ENCODE measurements at places on chromosomes 4 and X.
A peak's percentile ranks its signal among the peaks of the same experiment; 100 is the strongest.

GRCh38 chr4:117898496-117898895 is 135.8 kb upstream of the NDST3 start:
- DNase-seq, result no peak

GRCh38 chrX:141405486-141405852 is 163.2 kb upstream of the SPANXC start:
- no peak for DNase-seq

DNA sequence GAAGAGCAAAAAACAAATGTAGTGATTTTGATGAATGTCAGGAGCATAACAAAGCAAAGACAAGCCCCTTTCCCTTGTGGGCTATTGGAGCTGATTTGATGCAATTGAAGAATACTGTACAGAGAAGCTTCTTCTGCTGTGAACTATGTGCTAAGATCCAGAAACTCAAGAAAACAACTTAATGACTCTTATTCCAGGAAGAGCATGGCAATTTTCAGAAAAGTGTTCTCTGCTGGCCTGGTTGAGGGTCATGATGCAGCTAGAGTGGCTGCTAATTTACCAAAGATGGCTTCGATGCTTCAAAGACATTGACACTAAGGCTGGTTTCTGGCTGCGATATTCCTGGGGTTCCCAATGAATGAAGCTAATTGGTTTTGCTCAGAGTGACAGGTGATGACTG is 45.8 kb downstream of the TNIP3 start:
- DNase-seq, result no peak

GRCh38 chrX:133254666-133255065 is 36.5 kb upstream of the TFDP3 start:
- DNase-seq, result no peak

DNA sequence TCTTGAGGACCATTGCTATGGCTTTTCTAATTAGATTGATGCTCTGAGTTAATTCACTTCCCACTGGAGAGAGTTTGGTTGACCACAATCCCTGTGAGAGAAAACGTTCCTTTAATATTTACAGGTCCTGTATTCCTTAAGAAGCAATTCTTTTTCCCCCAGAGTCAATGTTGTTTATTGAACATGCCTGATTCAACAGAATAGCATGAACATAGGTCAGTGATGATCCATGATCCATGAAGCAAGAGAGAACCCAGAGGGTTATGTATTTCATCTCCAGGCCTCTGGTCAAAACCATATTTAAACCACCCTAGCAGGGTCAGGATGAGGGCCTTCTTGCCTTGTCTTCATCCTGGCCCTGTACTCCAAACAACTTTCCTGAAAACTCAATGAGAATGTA is 39.4 kb upstream of the EFHC2 start:
- no peak for DNase-seq

GRCh38 chr4:85369703-85370380 is 105.1 kb upstream of the ARHGAP24 start:
- DNase-seq, result no peak

- no peak for DNase-seq
These were observed 9.1 kb downstream of the AKAP17A start for GRCh38 chrX:1600406-1601050.

GRCh38 chr4:100042235-100042634 is 92.2 kb upstream of the H2AZ1 start:
- no peak for DNase-seq

- DNase-seq, result no peak
These were observed 2.7 kb upstream of the ACOT9 start for GRCh38 chrX:23745786-23746185.

DNA sequence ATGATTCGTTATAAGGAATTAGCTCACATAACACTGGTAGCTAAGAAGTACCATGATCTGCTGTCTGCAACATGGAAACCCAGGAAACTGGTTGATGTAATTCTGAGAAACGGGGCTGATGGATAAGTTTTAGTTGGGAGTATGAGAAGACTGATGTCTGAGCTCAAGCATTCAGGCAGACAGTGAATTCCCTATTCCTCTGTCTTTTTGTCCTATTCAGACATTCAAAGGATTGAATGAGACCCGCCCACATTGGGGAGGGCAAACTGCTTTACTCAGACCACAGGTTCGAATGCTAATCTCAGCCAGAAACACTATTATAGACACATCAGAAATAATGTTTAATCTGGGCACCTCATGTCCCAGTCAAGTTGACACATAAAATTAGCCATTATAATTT is 515.5 kb downstream of the STPG2 start:
- no peak for DNase-seq

GRCh38 chrX:45196701-45197100 is 4.0 kb downstream of the DIPK2B start:
- DNase-seq, result no peak

GRCh38 chrX:108516184-108516583 is 76.5 kb downstream of the COL4A5 start:
- no peak for DNase-seq

DNA sequence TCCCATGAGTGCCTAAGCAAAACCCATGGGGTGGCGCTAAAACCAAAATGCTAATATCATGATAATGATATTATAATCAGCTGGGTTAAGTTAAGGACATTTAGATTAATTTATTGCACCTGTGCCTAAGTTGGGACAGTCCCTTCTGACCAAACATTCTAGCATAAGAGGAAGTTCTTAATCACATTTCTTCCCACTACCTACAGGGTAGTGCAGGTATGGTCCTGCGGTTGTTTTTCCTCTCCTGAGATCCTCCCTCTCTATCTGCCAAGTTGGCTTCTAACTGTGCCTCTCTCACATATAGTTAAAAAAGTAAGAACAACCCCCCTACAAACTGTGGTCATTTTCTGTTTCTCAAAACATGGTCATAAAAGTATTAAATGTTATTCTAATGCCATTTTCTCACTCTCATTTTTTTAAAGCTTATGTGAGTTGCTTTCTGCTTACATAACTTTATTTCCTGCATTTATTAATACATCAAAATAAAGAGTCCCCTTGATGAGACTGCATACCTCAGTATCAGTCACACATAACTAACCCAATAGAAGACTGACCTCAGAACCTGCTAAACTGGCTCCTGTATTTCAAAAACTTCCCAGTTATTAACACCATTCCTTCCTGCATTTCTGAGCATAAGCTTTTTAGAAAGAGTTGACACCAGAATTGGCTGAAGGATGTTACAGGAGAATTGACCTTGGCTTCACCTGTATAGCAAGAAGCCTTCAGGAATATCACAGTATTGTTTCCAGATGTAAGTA is 1332.5 kb downstream of the FSTL5 start:
- DNase-seq, result no peak

GRCh38 chrX:72097098-72097497 is 34.6 kb downstream of the RTL5 start:
- DNase-seq, result no peak

GRCh38 chr4:53902786-53903185 is 161.6 kb downstream of the CHIC2 start:
- no peak for DNase-seq

DNA sequence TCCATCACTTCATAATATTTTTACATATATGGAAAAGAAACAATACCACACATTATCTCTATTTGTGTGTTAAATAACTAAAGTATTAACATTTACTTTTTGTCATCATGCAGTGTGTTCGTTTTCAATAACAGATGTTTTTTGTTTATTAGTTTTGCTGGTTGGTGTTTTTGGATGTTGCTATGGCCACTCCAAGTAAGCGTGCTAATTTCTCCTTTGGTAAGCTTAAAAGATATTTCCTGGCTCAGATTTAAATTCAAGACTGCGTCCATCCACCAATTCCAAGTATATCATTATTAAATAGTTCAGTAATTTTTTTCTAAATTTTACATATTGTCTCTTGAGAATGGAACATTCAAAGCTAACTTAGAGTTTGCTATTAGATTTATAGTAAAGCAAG is 235.4 kb upstream of the IL1RAPL1 start:
- DNase-seq, result no peak

GRCh38 chr4:20028645-20029044 is 223.1 kb upstream of the SLIT2 start:
- DNase-seq, result no peak

DNA sequence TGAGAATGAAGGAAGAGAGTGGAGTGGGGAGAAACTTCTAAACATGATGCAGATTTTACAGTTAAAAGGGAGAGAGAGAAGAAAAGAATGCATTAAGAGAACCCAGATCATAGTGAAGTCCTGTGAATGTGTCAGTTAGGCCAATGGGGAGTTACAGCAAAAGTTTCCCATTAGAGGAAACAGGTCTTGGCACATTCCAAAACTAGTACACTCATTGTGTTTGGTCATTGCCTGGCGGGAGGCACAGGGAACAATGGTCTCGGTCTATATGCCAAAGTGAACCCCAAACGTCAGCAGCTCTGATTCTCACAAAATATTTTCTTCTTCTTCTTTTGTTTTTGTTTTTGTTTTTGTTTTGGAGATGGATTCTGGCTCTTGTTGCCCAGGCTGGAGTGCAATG is 284.5 kb upstream of the CTSO start:
- DNase-seq, result no peak

- no peak for DNase-seq
These were observed 71.5 kb downstream of the TMEM47 start for GRCh38 chrX:34585561-34585960.

GRCh38 chr4:68342134-68342533 is 7.8 kb downstream of the YTHDC1 start:
- peak; percentile 13 for DNase-seq

DNA sequence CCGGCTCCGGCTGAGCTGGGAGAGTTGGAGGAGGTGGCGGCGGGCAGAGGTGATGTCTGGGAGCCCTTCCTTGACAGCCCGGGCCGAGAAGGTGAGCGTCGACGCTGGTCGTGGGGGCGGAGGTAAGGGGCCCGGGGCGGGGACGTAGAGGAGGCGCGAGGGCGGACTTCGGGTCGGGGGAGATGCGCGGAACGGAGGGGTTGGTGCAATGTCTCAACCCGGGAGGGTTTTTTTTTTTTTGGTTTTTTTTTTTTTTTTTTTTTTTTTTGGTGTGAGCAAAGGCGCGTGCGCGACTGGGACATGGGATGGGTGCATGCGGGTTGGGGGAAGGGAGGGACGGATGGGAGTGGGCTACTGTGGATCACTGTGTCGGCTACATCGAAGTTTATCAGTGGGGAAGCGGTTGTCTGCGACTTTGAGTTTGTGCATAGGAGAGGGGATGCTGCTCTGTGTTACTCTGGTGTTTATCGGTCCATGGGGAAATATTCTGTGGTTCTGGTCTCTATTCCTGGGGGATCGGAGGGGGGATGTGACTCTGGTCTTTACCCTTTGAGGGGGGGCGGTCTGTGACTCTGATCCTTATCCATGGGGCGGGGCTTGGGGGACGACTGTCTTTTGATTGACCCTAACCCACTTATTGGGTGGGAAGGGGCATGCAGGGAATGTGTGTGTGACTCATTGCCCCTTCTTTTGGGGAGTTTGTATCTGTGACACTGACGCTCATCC is 537 bp downstream of the RBM10 start:
- DNase-seq, result peak; percentile 69

GRCh38 chr4:135694066-135694465 is 1492.5 kb upstream of the PABPC4L start:
- DNase-seq, result no peak

DNA sequence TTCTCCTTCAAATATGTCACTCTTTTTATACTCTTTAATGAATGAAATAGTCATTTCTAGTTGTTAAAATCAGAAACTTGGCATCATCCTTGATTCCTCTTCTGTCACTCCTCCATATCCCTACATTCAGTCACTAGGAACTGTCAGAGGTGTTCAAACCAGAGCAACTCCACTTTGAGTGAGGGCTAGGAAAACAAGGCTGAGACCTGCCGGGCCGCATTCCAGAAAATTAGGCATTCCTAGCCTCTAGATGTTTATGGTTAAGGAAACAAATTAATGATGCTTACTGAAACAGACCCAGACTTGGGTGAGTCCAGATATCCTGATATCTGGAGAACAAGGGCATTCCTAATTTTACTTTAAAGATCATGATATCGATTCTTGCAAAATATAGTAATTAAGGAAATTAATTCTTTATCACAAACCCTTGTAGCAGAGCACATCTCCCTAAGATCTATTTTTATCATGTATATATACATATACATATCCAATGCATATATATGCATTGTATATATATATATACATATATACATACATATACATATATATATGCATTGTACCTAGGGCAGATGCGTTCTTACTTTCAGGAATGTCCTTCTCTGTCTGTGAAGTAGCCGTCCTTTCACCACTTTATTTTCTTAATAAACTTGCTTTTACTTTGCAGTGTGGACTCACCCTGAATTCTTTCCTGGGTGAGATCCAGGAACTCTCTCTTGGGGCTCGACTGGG is 98.4 kb upstream of the GC start:
- no peak for DNase-seq

- DNase-seq, result no peak
These were observed 104.9 kb downstream of the FAM53A start for GRCh38 chr4:1579001-1579900.

GRCh38 chr4:165415910-165416309 is 37.1 kb downstream of the CPE start:
- DNase-seq, result peak; percentile 33

DNA sequence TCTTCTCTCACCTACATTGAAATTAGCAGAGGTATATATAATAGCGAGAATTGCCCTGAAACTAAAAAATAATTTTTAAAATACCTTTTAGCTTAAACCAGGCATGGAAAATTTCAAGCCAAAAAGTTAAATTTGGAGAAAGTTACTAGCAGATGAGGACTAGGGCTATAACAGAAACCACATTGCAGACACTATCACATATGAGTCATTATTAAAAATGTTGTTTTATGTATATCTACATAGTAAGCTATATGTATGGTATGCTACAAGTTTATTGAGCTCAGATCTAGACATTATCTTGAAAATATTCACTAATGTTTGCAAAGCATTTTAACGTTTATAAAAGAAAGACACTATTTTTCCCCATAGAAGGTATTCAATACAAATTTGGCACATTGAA is 147.8 kb downstream of the PAPSS1 start:
- DNase-seq, result no peak

GRCh38 chr4:149706942-149707341 is 108.7 kb downstream of the IQCM start:
- no peak for DNase-seq

DNA sequence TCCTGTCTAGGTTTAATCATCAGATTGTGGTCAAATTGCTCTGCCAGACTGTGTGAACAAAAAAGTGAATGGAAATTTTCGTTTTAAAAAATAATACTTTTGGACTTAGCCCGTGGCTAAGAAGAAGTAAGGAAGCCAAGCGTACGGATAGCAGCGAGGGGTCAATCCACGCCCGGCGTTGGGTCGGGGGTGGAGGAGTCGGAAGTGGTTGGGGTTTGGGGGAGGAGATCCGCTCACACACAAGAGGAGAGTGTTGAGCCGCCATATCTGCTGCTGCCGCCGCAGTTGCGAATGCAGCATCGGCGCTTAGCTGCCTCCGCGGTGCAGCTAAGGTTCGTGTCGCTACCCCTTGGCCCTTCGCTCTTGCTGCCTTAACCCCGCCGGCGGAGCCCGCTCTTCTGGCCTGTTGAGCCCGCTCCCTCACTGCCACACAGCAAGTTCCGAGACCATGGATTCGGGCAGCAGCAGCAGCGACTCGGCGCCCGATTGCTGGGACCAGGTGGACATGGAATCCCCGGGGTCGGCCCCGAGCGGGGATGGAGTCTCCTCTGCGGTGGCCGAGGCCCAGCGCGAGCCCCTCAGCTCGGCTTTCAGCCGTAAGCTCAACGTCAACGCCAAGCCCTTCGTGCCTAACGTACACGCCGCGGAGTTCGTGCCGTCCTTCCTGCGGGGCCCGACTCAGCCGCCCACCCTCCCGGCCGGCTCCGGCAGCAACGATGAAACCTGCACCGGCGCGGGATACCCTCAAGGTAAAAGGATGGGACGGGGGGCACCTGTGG is at the start of gene GSPT2:
TSS of gene GSPT2 (plus strand) at position 264 of the 779 bp plus-strand sequence. CDS start at position 449, 185 bp downstream.
- peak; percentile 47 for DNase-seq

Measured in NCI-H446 (cell line).